ENCODE measurements at places on chromosomes 1 and 21. TPM values are rescaled to one million over a fixed set of nuclear protein-coding genes. Genes with fewer than 3 reads are reported as not detected.

DNA sequence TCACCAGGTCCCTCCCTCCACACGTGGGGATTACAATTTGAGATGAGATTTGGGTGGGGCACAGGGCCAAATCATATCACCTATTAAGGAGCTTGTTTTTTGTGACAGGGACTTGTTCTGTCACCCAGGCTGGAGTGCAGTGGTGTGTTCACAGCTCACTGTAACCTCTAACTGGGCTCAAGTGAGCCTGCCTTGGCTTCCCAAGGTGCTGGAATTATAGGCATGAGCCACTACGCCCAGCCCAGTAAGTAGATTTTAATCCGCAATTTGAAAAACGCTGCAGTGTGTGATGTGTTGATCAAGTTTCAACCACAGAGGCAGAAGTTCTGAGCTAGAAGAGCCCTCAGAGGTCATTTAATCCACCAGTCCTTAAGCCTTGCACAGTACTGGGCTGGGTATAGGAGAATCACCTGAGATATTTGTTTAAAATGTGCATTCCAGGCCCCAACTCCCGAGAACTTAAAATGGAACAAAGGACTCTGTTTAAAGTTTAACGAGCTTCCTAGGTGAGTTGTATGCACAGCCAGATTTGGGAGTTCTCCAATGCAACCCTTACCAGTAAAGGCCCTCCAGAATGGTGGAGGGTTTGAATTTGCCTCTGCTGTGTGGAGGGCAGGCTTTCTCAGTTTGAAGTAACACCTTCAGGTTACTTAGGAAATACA, 13.4 kb downstream of the RPL11 start:
- no peak for DNase-seq

DNA sequence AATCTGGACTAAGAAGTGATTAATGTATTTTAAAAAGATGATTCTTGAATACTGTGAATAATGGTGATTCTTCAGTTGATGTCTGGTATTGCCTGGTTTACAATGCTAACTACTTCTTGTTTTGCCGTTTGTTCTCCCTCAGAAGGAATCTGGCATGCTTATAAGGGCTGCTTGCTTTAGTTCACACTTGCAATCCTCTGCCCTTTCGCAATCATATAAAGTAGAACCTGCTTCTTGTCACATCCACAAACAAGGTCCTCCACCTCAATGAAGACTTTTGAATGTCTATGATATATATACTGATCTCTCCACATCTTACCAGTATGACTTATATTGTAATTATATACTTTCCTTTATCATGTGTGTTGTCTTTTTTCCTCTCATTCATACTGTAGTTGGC, 92.6 kb downstream of the ADGRL4 start:
- no peak for DNase-seq

DNA sequence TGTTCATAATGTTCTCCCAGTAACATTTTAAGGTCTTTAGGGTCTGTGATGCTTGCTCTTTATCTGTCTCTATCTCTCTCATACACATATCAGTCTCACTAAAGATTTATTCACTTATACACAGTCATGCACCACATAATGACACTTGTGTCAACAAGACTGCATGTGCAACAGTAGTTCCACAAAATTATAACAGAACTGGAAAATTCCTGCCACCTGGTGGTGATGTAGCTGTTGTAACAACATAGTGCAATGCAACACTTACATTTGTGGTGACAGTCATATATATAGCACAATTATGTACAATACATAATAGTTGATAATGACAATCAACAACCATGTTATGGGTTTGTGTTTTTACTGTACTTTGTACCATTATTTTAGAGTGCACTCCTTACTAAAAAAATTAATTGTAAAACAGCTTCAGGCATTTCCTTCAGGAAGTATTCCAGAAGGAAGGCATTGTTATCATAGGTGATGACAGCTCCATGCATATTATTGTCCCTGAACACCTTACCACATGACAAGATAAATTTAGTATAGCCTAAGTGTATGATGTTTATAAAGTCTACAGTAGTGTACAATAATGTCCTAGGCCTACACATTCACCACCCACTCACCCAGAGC, 8.1 kb downstream of the TDRD5 start:
- DNase-seq, result no peak

GRCh38 chr1:44642925-44643324, 31.4 kb downstream of the TMEM53 start:
- DNase-seq, result no peak

FCRLA gene
- total RNA-seq, result 0.20 TPM

DNA sequence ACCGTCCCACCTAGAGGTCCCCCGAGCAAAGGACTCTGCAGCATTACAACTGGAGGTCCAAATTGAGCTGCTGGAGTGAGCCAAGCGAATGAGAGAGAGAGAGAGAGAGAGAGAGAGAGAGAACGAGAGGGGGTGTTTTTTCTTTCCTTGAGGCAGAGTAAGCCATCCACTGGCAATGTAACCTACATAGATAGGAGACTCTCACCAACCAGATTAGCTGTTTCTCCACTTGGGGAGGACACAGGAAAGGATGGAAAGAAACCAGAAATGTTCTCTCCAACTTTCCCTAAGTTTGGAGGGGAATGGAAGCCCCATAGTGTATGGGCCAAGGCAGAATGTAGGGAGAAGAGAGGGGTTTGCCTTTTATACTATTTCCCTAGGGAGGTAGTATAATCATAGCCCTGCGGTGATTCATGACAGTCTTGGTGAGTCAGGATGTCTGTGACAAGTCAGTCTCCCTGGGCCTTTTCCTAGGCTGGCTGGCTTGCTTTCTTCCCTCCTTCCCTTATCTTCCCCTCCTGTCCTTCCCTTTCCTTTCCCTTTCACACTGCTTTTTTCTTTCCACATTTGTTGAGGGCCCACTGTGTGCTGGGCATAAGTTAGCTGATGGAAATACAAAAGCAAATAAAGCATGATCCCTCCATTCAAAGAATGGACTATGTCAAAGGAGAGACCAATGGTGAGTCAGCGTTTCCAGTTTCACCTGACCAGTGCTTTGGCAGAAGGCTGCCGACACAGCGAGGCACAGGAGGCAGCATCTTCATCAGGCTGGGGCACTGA, 7.1 kb downstream of the FNDC7 start:
- peak; percentile 66 for DNase-seq

ADGRB2 gene
- total RNA-seq, result 14.4 TPM

- no peak for DNase-seq
These were observed 97.5 kb upstream of the TSPAN2 start for GRCh38 chr1:115186711-115187265.

ETV3L gene
- total RNA-seq, result not detected

DNA sequence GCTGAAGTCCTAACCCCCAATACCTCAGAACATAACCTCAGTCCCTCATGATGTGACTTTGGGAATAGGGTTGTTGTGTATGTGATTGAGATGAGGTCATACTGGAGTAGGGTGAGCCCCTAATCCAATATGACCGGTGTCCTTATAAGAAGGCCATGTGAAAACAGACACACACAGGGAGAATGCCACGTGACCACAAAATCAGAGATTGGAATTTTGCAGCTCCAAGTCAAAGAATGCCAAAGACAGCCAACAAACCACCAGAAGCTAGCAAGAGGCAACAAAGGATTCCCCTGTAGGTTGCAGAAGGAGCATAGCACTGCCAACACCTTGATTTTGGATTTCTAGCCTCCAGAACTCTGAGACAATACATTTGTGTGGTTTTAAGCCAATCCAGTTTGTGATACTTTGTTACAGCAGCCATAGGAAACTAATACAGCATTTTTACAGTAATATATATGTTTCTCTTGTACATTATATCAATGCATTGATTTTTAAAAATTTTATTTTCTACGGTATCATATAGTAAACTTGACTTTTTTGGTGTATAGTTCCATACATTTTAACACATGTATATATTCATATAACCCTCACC, 5.4 kb downstream of the ZSWIM5 start:
- no peak for DNase-seq

GRCh38 chr1:21337928-21338572, 47.8 kb upstream of the ECE1 start:
- peak; percentile 100 for DNase-seq

GRCh38 chr1:179708434-179709195, 34.5 kb upstream of the FAM163A start:
- DNase-seq, result no peak

DNA sequence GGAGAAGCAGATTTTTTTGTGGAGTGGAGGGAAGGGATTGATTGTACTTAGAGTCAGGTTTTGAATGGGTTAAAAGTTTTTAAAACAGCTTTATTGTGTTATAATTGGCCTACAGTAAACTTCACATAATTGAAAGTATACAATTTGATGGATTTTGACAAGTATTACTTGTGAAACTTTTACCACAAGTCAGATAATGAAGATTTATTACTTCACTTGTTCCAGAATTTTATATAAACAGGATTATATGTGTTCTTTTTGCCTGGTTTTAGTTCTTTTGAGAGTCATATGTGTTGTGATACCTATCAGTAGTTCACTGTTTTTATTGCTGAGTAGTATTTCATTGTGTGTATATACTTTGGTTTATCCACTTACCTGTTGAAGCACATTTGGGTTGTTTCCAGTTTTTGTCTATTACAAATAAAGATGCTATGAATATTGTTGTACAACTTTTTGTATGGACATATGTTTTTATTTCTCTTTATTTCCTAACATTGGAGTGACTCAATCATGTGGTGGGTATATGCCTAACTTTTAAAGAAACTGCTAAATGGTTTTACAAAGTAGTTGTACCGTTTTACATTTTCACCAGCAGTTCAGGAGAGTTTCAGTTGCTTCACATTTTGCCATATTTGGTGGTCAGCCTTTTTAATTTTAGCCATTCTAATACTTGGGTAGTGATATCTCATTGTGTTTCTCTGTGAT, 71.0 kb downstream of the DYRK1A start:
- no peak for DNase-seq

DNA sequence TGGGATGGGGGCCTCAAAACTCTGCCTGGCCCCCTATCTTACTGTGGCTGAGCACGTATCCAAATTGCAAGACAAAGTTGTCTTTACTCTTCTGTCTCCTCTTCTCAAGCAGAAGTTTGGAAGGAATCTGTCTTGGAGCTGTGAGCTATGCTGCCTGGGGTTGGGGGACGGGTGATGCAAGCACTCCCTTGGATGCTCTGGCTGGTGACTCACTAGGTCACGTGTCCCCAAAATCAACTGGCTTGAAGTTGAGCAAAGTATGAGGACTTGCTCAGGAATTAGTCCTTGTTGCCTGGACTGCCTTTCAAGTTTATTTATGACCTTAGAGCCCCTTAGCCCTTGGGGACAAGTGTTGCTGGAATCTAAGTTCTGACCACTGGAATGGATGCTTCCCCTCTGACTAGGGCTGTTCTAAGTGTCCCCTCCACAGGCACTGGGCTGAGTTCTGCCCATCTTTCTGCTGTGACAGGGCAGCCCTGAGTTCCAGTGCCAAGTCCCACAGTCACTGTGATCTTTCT, 269.5 kb downstream of the HHAT start:
- peak; percentile 90 for DNase-seq

Data from right atrium auricular region (tissue), 2 donors.